ENCODE measurements at places on chromosomes 16 and 17.
A peak's percentile ranks its signal among the peaks of the same experiment; 100 is the strongest.

- peak; percentile 10 for DNase-seq
Observed at GRCh38 chr16:12422233-12422632, 381.5 kb downstream of the CPPED1 start.

DNA sequence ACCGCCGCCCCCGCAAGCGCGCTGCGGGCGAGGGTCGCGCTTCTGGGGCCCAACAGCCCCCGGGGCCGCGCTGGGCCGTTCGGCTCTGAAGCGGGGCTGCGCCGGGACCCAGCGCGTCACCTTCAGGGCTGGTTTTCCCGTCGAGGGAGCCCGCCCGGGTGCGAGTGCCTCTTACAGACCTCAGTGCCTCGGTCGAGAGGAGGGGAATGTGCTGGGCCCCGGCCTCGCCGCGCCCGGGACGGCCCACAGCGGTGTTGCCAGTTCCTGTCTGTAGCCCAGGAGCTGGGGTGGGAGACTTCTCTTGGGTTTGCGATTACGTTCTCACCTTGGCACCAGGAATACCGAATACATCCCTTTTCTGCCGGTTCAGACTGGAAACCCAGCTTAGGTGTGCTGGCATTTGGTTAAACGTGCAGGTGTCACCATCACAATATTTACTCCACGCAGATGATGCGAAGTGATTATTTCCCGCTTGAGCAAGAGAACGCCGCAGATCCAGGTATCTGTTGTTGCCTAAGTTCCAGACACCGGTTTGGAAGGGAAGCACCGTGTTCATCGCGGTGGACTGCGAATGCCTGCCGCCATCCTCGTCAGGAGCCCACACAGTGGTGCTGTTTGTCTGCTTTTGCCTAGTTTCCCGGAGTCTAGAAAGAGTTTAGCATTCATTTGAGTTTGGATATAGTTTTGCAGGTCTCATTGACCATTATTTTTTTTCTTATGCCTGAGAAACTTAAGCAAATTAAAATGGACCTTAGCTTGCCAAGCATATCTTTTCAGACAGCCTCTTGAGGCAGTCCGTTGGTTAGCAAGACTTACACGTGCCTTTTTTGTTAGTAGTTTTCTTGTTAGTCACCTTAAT, 914 bp downstream of the MAP1LC3B start:
- DNase-seq, result peak; percentile 38

DNA sequence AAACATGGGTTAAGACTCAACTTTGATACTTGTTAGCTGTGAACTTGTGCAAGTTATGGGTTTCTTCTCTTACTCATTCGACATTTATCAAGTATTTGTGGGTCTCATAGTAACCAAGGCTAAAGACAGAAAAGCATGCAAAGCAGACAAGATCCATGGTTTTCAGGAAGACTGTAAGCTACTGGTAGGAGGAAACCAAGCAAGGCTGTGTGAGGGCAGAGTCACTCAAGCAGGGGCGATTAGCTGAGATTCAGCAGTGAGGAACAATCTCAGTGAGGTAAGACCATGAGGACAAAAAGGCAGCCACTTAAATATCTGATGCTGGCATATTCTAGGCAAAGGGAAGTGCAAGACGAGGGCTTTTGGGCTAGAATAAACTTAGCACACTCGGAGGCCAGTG, 29.5 kb downstream of the MBTD1 start:
- no peak for DNase-seq

DNA sequence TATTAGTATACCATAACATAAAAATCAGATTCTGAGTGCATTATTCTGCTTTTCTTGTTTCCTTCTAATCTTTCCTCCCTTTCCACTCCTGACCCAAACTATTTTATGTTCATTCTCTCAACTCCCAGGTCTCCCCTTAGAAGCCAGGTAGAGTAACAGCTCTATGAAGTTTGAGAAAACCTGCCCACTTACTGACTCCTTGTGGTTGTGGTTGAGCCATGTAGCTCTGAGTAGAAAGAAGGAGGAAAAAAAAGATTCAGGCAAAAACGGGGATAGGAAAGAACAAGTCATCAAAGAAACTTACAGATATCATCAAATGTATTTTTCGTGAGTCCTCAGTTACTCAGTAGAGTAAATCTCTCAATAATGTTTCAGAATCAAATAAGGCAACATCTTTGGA, 216.7 kb downstream of the PMP22 start:
- DNase-seq, result no peak

GRCh38 chr16:67188323-67188722, 1.6 kb downstream of the EXOC3L1 start:
- DNase-seq, result no peak

DNA sequence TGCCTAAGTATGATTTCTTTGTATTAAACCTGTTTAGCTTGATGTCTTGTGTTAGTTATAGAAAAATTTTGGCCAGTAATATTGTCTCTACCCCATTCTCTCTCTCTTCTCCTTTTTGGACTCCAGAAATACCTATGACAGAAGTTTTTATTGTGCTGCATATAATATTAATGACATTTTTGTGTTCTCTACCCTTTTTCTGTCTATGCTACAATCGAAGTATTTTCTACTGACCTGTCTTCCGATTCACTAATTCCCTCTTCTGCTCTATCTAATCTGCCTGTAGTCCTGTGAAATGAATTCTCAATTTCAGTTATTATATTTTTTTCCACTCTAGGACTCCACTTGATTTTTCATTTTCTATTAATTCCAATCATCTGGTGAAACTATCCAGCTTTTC, 26.0 kb upstream of the TMEM92 start:
- no peak for DNase-seq

- no peak for DNase-seq
Observed at GRCh38 chr16:28290859-28291254, 1.5 kb upstream of the SBK1 start.

- peak; percentile 88 for DNase-seq
Observed at GRCh38 chr16:20851601-20852000, 45.3 kb downstream of the REXO5 start.

DNA sequence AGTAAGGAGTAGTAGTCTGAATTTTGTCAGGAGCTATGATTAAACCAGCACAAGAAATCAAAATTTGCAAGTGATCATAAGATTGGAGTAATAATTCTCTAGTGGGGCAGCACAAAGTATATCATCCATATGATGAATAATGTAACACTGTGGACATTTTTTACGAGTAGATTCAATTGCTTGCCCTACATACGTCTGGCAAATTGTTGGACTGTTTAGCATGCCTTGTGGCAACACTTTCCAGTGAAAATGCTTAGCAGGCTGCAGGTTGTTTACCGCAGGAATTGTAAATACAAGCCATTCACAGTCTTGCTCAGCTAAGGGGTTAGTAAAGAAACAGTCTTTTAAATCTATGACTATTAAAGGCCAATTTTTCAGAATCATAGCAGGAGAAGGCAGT, 35.7 kb downstream of the ATF7IP2 start:
- DNase-seq, result no peak

DNA sequence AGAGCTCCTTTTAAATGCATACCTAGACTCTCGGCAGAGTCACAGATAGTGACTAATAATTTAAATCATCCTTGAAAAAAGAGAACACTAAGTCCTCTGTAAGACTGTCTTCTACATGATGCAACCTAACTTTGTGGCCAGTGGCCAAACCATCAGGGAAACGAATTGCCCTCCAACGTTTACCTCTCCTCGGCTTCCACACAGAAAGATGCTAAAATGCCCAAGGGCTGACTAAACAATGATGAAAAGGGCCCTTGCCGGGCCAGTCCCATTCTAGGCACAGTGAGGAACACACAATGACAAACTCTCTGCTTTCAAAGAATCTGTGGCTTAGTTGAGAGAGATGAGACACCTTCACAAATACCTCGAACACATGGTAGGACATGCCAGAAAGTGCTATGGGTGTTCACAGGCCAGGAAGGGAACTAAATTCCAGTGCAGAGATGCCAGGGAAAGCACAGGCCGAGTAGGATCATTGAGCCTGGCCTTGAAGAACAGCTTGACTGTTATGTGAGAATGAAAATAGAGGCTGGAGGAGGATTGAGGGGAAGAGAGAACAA, 35.3 kb upstream of the PITPNM3 start:
- peak; percentile 87 for DNase-seq

DNA sequence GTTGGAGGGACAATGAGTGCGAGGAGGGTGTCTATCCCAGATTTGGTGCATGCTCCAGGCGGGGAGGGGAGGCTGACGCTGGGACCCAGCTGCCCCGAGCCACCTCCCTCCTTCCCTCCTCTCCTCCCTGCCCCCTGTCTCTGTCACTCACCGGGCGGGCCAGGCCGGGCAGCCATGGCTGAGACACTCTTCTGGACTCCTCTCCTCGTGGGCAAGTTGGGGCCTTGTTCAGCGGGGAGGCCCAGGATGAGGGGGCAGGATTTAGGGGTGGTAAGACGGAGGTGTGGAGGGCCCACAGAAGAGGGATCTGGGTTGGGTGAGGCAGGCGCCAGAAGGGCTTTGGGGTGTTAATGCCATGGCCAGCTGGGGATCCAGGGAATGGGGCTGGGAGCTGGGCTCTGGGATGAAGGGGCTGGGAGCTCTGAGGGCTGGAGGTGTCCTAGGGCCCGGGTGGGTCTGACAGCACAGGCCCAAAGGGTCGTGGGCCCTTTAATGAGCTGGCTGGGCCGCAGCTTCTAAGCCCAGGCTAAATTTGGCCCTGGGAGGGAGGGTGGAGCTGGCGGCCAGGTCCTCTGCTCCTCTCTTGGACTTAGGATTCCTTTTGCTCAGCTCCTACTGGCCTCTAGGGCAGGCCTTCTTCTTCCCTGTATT, at the start of gene SGCA:
Gene SGCA, plus strand, starts transcription at position 139 of the 651 bp plus-strand sequence. Its CDS starts 36 bp downstream, at position 175.
- DNase-seq, result no peak

- DNase-seq, result peak; percentile 10
Observed at GRCh38 chr17:57282296-57282695, 26.0 kb downstream of the MSI2 start.

- DNase-seq, result no peak
Observed at GRCh38 chr16:1141191-1141590, 11.7 kb upstream of the CACNA1H start.

DNA sequence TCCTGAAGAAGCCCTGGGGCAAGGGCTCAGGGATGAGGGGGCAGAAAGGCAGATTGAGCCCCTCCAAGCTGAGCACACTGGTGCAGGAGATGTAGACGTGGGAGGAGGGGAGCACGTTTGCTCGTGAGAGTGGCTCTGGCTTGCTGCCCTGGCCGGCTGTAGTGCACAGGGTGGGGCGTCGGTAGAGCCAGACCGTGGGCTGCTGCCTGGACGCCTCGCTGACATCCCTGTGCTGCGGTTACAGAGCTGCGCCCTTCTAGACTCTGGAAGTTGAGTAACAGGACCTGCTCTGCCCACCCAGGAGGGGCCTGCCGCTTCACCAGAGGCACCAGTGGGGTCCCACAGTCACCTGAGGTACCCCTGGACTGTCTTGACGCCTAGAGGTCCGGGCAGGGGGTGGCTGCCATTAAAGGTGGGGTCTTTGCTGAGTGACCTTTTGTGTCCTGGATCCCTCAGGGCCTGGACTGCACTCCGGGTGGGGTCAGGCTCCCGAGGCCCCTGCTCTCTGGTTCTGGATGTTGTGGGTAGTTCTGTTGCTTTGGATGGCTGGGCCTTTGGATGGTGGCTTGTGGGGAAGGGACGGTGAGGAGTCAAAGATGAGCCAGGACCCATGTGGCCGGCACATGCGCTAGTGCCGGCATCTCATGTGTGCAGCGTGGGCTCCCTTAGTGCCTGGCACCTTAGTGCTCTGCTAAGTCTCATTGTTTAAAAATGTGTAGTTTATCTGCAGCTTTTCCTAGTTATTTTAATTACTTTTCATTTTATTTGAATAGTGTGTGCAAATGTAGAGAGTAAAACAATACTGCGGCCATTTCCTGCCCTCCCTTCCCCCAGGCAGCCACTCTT, 41.7 kb downstream of the PGS1 start:
- no peak for DNase-seq

DNA sequence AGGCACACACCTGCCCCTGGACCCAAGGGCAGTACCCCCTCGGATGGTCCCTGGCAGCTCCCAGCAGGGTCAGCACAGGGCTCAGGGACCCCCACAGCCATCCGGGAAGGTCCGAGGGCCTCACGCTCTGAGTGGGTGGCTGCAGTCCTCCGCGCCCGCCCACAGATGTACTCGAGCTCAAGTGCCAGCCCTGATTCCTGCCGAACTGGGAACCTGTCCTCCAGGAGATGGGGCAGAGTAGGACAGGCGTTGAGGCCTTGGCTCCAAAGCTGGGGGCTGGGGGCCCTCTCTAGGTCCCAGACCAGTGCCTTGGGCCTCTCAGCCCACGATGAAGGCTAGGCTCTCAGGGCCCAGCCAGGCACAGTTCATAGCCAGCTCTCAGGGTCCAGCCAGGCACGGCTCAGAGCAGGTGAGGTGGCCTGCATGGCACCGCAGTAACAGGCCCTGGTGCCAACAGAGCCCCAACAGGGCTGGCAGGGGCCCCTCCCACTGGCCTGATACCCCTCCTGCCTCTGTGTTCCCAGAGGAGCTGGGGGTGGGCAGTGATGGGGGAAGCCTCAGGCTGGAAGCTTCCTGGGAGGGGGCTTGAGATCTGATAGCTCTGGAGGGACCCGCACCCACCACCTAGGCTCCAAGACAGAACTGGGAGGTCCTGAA, 35.5 kb upstream of the PVALEF start:
- DNase-seq, result no peak

GRCh38 chr16:88824256-88825077, 12.7 kb upstream of the APRT start:
- no peak for DNase-seq

DNA sequence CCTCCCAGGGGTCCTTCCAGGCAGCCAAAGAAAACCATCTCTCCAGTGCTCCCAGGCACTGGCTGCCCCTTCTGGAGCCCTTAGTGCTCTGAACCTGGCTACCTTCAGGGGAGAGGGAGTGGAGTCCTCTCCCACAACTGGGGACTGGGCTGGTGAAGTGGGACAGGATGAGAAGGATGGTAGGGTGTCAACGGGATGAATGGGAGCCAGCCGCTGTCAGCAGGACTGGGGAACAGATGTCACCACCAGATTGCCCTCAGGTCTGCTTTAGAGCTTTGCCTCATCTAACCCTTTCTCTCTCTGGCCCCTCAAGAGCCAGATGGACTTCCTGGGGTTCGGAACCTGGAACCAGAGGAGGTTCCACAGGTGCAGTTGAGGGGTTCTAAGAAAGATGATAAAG, 488 bp upstream of the SEBOX start:
- DNase-seq, result no peak

GRCh38 chr17:69525920-69526841, 111.7 kb downstream of the MAP2K6 start:
- DNase-seq, result peak; percentile 64

DNA sequence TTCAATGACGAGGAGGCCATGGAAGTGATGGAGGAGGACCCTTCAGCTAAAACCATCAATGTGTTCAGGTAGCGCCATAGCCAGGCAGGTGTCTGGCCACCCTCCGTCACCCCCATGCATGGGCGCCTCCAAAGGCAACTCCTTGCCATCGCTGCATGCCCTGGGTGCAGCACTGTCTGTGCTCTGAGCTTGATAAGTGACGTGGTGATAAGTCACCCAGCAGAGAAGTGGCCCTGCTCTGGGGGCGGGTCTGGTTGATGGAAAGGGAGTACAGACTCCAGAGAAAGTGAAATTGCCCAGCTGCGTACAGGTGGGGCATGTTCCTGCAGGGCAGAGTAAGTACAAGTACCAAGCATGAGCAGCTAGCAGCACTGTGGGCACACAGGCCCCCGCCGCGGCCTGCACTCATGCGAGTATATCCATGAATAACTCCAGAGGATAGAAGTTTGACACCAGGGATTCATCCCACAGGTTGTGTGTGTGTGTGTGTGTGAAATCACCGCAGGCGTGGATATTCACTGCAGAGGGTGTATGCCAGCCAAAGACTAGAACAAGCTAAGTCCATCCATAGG, 13.1 kb downstream of the DNAI2 start:
- DNase-seq, result no peak

GRCh38 chr17:73490851-73491250, 153.4 kb downstream of the SDK2 start:
- no peak for DNase-seq

Measured in fibroblast of skin of right quadriceps (primary cell).